A549 treated with ZK216348 at 1 μM for 4 hours (cell line): ENCODE measurements at places on chromosomes 5 and 9. TPM values are rescaled to one million over a fixed set of nuclear protein-coding genes. Genes with fewer than 3 reads are reported as not detected.

The SH3TC2 gene
- 0.23 to 1.3 TPM (median 0.72 TPM) in 5 replicates for total RNA-seq

The GRIN3A gene
- total RNA-seq, result not detected in 5 replicates

The GOLGA1 gene
- total RNA-seq, result 9.7 to 11.8 TPM (median 11.4 TPM) in 5 replicates

The ELAVL2 gene
- not detected in 5 replicates for total RNA-seq

The DMGDH gene
- total RNA-seq, result not detected in 5 replicates

The C9orf50 gene
- not detected in 5 replicates for total RNA-seq

The SAXO1 gene
- not detected in 5 replicates for total RNA-seq

The NPR3 gene
- 15.6 to 22.5 TPM (median 19.0 TPM) in 5 replicates for total RNA-seq

The PTPRD gene
- 0.15 to 0.55 TPM (median 0.40 TPM) in 5 replicates for total RNA-seq

The CSF2 gene
- 0.20 to 0.56 TPM (median 0.36 TPM) in 3 of 5 replicates, not detected in the others for total RNA-seq

The MAT2B gene
- total RNA-seq, result 35.7 to 50.4 TPM (median 44.9 TPM) in 5 replicates

The NCS1 gene
- total RNA-seq, result 28.4 to 55.9 TPM (median 48.8 TPM) in 5 replicates

The ACOT12 gene
- total RNA-seq, result not detected in 5 replicates

The IRX2 gene
- total RNA-seq, result 1.1 to 2.1 TPM (median 1.8 TPM) in 5 replicates

The FGF18 gene
- 0.75 to 1.2 TPM (median 0.80 TPM) in 5 replicates for total RNA-seq

The RMI1 gene
- total RNA-seq, result 8.1 to 14.7 TPM (median 11.7 TPM) in 5 replicates

The KCNIP1 gene
- total RNA-seq, result not detected in 5 replicates

The C1QTNF3 gene
- total RNA-seq, result 0.09 to 0.33 TPM (median 0.13 TPM) in 4 of 5 replicates, not detected in the other

The ANKRD31 gene
- total RNA-seq, result 0.05 to 0.08 TPM (median 0.06 TPM) in 5 replicates

The ENG gene
- total RNA-seq, result 0.09 to 0.16 TPM (median 0.11 TPM) in 5 replicates

The PCDHA6 gene
- total RNA-seq, result 0.04 to 0.12 TPM (median 0.12 TPM) in 3 of 5 replicates, not detected in the others

The BARHL1 gene
- not detected in 5 replicates for total RNA-seq

The CARD19 gene
- total RNA-seq, result 41.0 to 68.7 TPM (median 61.0 TPM) in 5 replicates

The CCDC152 gene
- not detected in 5 replicates for total RNA-seq

The BNC2 gene
- 3.5 to 5.7 TPM (median 5.1 TPM) in 5 replicates for total RNA-seq

The SLC4A9 gene
- total RNA-seq, result 0.33 TPM in 1 of 5 replicates, not detected in the others

The FOXD4L6 gene
- not detected in 5 replicates for total RNA-seq

The SHLD3 gene
- total RNA-seq, result 1.6 to 3.5 TPM (median 2.1 TPM) in 5 replicates

The PCDHGC5 gene
- total RNA-seq, result not detected in 5 replicates

The ANXA1 gene
- total RNA-seq, result 1,033 to 1,317 TPM (median 1,098 TPM) in 5 replicates

The IL13 gene
- total RNA-seq, result 0.13 TPM in 1 of 5 replicates, not detected in the others
